ENCODE measurements at places on chromosomes 5 and 9.

GRCh38 chr5:54904425-54904824 lies 81.0 kb downstream of the ESM1 start:
- DNase-seq: no peak

GRCh38 chr5:137303509-137303908 lies 195.6 kb downstream of the SPOCK1 start:
- DNase-seq: no peak

- no peak for DNase-seq
Observed at GRCh38 chr5:78699552-78700153, 51.1 kb upstream of the LHFPL2 start.

- DNase-seq: no peak
Observed at GRCh38 chr5:143102411-143102810, 301.1 kb downstream of the NR3C1 start.

DNA sequence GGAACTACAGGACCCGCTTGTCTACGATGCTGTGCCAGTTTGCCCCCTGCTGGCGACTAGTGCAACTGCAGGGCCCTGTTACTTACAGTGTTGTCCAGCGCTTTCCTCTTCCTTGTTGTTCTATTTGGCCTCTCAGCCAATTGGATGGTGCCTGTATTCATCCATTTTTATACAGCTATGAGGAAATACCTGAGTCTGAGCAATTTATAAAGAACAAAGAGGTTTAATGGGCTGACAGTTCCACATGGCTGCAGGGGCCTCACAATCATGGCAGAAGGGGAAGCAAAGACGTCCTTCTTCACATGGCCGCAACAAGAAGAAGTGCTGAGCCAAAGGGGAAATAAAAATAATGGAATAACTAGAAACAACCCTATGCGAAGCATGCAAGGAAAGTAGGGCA lies 78.7 kb upstream of the PLEKHG4B start:
- DNase-seq: no peak

GRCh38 chr5:107698286-107698685 lies 27.5 kb upstream of the EFNA5 start:
- no peak for DNase-seq

DNA sequence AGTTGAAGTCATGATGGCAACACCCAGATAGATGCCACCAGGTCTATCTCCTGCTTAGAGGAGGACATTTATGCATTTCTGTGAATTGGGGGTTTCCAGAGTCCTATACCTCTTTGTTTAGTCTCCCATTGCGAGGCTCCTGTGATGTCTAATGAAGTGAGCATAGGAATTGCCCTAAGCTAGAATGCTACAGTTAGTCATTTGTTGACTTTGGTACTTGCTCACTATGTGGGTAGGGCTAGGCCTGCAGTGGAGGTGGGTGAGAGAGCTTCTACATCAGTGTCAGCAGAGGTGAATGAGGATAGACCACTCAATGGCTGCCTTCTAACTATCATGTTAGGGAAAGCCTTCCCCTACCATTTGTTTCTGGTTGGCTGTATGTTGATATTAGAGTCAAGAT lies 173.3 kb upstream of the POC5 start:
- no peak for DNase-seq

DNA sequence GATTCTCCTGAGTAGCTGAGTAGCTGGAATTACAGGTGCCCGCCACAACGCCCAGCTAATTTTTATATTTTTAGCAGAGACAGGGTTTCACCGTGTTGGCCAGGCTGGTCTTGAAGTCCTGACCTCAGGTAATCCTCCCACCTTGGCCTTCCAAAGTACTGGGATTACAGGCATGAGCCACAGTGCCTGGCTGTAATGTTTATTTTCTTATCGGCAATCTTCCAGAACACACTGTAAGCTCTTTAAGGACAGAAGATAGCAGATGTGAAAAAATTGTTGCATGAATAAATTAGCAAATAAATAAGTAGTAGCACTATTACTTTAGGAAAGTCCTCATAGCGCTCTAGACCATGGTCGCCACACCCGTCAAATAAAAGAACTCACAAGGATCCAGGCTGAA lies 100.5 kb downstream of the ENC1 start:
- DNase-seq: no peak
